ENCODE measurements at places on chromosomes 6 and 20. TPM values are rescaled to one million over a fixed set of nuclear protein-coding genes. Genes with fewer than 3 reads are reported as not detected.

GRCh38 chr20:61907081-61907891 is 158.4 kb downstream of the TAF4 start:
- DNase-seq, result no peak
- H3K27me3 ChIP-seq, result no peaks in the 10 kb centered on the region
- H3K36me3 ChIP-seq, result no peaks in the 10 kb centered on the region
- no peak overlapping the region for H3K27ac ChIP-seq
- H3K4me1 ChIP-seq, result no peaks in the 10 kb centered on the region

VTA1 gene
- total RNA-seq, result 14.4 TPM

DNA sequence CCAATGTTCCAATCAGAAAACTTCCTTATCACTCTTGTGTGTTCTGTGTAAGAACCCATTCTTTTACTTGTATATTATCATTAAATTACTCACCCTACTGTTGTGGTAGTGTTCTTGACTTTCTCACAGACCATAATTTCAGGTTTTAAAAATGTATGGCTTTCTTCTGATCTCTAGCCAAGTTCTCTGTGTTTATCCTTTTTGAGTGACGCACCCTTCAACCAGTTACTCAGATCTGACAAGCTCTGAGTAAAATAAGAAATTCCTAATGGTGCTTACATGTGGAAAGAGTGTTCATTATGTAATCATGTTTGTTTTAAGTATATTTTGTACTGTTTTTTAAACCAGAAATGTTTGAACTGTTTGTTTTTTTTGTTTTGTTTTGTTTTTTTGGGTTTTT is 11.0 kb downstream of the TBPL1 start:
- no peaks in the 10 kb centered on the region for H3K36me3 ChIP-seq
- H3K27me3 ChIP-seq, result no peaks in the 10 kb centered on the region
- no peak for DNase-seq

SLC2A10 gene
- 14.3 TPM for total RNA-seq

GRM1 gene
- total RNA-seq, result 0.09 TPM

HLA-DRB1 gene
- 35.7 TPM for total RNA-seq

DNA sequence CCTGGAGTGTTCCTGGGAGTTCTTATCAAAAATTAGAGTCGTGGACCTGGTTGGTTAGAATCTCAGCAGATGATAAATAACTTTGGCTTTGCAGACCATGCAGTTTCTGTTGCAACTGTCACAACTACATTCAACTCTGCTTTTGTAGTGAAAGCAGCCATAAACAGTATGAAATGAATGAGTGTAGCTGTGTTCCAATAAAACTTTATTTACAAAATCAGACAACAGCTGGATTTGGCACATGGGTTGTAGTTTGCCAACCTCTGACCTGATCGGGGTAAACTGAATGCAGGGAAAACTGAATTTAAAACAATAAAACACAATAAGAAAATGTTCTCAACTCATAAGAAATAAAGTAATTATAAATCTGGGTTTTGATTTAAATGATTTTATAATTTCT is 513.8 kb downstream of the CDKAL1 start:
- no peaks in the 10 kb centered on the region for H3K4me1 ChIP-seq
- no peaks in the 10 kb centered on the region for H3K27me3 ChIP-seq
- DNase-seq, result no peak
- no peak overlapping the region for H3K27ac ChIP-seq
- H3K36me3 ChIP-seq, result no peaks in the 10 kb centered on the region
- no peak overlapping the region for H3K4me3 ChIP-seq

GRCh38 chr20:51416532-51417249 is 125.8 kb downstream of the NFATC2 start:
- H3K4me1 ChIP-seq, result no peaks in the 10 kb centered on the region
- no peak for DNase-seq
- H3K27me3 ChIP-seq, result no peaks in the 10 kb centered on the region
- no peaks in the 10 kb centered on the region for H3K36me3 ChIP-seq
- H3K27ac ChIP-seq, result no peak overlapping the region
- H3K4me3 ChIP-seq, result no peak overlapping the region

NHLRC1 gene
- total RNA-seq, result 1.3 TPM

PRPH2 gene
- total RNA-seq, result 1.0 TPM

TASP1 gene
- 7.6 TPM for total RNA-seq

GPR6 gene
- total RNA-seq, result not detected

ADRM1 gene
- total RNA-seq, result 46.4 TPM

DNA sequence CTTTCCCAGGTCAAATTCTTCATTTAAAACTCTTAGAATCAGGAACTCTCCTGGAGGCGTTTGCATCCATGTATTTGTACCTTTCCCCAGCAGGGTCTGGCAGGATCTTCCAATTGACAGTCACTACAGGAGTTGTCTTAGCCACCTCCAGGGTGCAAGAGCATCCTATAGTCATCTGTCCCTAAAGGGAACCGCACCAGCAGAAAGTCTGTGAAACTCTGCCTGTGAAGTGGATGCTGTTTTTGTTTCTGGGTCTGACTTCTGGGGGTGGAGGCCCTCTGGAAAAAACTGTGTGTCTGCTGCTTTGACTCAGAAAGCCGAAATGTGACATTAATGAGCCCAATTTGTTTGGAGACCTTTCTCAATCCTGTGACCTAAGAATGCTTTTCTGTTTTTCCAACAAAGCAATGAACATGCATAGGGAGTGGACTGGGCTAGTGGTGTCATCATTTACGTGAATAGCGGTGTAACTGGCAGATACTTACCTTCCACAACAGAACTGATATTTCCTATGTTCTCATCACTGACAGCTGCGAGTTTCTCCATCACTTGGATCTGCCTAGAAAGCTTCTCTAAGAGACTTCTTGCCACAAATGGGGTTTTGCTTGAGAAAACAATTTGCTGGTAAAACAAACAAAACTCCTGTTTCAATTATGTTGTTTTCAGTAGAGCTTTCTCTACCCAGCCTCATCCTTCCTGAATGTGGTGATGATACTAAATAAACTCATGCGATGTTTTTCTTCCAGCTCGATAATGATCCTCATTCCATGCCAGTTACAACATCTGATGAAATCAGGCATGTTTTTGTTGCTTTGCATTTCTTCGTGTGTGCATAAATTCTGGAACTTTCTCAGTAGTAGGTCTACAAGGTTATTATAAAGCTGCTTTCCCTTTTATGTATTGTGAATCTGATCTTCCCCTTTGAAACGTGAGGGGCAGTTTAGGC is 33.3 kb upstream of the ARMH2 start:
- H3K4me3 ChIP-seq, result no peak overlapping the region
- no peaks in the 10 kb centered on the region for H3K4me1 ChIP-seq
- DNase-seq, result no peak
- H3K27me3 ChIP-seq, result no peaks in the 10 kb centered on the region
- H3K27ac ChIP-seq, result no peak overlapping the region

KCNQ2 gene
- total RNA-seq, result 1.5 TPM

SLC24A3 gene
- total RNA-seq, result 0.87 TPM

C6orf58 gene
- total RNA-seq, result 0.20 TPM

DNA sequence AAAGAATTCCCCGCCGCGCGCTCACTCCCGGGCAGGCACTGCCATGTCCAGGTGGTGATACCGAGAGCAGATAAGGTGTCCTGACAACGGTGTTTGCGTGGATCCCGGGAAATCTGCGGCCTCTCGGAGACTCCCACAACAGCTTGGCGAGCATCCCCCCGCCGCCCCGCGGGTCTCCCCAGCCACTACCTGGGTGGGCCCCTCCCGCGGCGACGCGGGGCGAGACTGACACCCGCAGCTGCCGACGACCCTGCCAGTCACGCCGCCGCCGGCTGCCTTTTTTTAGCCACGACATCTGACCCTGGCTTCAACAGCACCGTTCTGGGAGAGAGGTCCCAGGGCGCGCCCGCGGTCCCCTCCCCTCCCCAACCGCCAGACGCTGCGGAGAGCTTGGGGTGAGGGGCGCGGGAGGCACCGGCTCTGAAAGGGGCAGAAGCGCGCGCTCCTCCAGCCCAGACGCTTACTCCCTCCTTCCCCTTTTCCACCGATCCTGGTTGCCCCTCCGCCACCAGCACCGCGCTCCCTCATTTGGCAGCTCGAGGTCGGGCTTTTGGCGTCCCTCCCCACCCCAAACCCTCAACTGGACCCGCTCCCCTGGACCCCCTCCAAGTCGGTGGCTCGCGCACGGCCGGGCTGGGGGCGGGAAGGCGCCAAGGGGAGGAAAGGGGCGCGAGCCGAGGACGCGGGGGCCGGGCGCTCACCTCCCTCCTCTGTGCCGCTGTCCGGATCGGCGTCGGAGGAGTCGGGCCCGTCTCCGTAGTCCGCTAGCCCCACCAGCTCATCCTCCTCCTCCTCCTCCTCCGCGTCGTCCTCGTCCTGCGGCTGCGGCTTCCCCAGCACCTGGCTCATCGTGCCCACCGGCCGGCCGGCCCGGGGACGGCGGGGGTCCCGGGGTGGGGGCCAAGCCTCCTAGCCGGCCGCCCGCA is 665 bp downstream of the RRAGD start:
- no peaks in the 10 kb centered on the region for H3K27me3 ChIP-seq
- peak overlapping the region; percentile 76 for H3K27ac ChIP-seq
- peak; percentile 82 for DNase-seq
- H3K4me1 ChIP-seq, result peaks cover 5% of the 10 kb centered on the region

- DNase-seq, result no peak
- H3K36me3 ChIP-seq, result no peaks in the 10 kb centered on the region
- peaks cover 4% of the 10 kb centered on the region for H3K4me1 ChIP-seq
- H3K27ac ChIP-seq, result no peak overlapping the region
- no peak overlapping the region for H3K4me3 ChIP-seq
Measured at GRCh38 chr6:75800133-75800532, 51.1 kb downstream of the MYO6 start.

- H3K36me3 ChIP-seq, result no peaks in the 10 kb centered on the region
- no peaks in the 10 kb centered on the region for H3K4me1 ChIP-seq
- no peak overlapping the region for H3K4me3 ChIP-seq
- H3K27me3 ChIP-seq, result no peaks in the 10 kb centered on the region
- H3K27ac ChIP-seq, result no peak overlapping the region
Measured at GRCh38 chr6:78397499-78397898, 469.9 kb upstream of the IRAK1BP1 start.

CRISP3 gene
- 10.2 TPM for total RNA-seq

DNA sequence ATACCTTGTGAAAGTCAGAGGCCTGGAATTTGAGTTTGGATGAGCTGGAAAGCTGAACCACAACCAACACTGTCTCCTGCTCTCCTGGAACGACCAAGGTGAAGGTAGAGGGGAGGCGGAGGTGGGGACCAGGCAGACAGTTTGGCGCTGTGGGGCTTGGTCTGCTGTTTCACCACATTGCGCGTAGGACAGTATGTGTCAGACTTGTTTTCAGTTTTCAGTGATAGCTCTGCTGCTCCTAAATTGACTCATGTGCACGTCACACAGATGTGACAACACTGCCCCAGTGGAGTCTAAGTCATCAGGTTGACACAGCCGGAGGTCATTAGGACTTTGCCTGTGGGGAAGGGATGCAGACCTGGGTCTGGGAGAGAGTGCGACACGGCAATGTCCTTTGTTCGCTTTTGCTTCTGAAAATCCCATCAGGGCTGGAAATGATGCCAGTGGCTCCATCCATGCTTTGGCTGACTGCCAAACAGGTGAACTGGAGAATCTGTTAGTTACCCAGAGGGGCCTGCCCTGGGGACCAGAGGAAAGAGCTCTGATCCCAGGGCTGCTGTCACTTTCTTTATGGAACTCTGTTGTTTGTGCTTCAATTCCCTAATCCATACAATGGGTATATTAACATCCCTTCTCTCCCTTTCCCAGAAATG is 255.5 kb downstream of the CDC5L start:
- H3K4me3 ChIP-seq, result no peak overlapping the region
- H3K36me3 ChIP-seq, result no peaks in the 10 kb centered on the region
- H3K4me1 ChIP-seq, result no peaks in the 10 kb centered on the region
- no peaks in the 10 kb centered on the region for H3K27me3 ChIP-seq
- no peak overlapping the region for H3K27ac ChIP-seq
- no peak for DNase-seq

DNA sequence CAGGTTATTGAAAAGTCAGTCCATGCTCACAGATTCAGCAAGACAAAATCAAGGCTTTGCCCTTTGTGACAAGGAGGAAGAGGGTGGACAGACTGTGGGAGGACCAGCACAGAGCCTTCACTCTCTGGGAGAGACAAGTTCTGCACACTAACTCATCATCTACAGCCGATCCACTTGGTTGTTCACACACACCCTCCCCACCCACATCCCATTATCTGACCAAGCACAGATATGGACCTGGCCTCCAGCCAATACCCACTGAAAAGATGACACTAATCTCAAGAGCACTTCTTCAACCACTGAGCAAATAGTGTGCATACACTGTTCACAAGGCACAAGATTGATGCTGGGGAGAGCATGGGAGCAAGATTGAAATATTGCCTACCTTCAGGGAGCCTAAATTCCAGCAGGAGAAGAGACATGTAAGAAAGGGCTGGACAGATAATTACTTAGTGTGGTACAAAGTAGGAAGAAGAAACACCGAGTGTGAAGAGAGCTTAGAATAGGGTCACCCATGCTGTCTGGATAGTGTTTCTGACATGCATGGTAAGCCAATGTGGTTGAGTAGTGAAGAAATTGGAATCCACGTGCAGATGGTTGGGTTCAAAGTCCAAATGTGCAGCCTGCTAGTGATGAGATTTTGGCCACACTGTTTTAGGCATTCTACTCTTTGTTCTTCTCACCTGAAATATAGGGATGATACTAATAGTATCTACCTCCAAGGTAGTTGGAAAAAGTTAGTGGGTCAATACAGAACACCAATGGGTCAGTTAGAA is 21.7 kb upstream of the IL17A start:
- no peak overlapping the region for H3K27ac ChIP-seq
- no peaks in the 10 kb centered on the region for H3K27me3 ChIP-seq
- no peaks in the 10 kb centered on the region for H3K4me1 ChIP-seq
- no peak for DNase-seq

All from pancreas (tissue), 10 donors.